ENCODE measurements at places on chromosomes 1 and 21.

- DNase-seq: no peak
Measured at GRCh38 chr1:168811176-168811575, 82.2 kb upstream of the DPT start.

DNA sequence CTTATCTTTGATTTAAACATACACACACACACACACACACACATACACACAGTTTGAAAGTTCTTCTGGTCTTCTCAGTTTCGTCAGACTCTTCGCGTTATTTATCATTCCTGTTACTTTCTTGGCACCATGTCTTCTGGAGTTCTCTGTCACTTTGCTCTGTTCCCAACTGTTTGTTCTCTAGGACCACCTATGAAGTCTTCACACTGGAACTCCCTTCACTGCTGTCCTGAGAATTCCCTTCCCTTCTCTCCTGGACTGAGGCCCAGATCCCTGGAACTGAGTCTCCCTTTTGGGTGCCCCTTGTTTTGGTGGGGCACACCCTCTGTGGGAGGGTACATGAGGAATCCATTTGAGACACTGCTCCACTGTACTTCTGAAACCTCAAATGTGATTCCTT lies 30.5 kb downstream of the ALG14 start:
- no peak for DNase-seq

- no peak for DNase-seq
Measured at GRCh38 chr1:23989263-23989662, 9.1 kb upstream of the SRSF10 start.

DNA sequence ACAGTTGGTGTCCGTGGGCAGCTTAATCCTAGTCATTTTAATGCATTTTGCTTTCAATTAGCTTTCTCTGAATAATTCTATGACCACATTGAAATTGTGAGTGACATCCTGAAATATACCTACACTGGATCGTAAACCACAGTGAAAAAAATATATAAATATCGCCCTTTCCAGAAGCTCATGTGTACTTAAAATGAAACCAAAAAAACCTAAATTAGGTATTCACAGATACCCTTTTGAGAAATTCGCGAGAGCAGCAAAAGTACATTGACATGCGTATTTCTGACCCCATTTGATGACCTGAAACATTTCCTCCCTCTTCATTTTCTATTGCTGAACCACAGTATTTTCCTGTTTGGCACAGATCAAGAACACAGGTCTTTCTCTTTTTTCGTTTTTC lies 253.8 kb downstream of the LTN1 start:
- DNase-seq: no peak

DNA sequence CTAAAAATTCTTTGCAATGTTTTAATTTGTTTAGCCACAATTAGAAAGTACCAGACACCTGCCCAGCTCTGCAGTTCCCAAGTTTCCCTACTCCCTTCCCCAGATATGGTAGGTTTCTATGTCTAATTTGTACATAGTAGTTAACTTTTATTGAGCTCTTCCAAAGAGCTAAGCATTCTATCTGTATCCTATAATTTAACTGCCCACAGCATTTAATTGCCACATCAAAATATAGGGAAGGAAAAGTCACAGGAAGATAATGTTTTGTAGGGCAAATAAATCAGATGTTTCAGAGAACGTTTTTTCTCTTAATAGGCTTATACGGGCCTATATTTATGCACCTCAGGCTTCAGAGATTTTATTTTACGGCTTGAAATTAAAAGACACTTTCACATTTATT lies 15.7 kb upstream of the FMO3 start:
- no peak for DNase-seq

DNA sequence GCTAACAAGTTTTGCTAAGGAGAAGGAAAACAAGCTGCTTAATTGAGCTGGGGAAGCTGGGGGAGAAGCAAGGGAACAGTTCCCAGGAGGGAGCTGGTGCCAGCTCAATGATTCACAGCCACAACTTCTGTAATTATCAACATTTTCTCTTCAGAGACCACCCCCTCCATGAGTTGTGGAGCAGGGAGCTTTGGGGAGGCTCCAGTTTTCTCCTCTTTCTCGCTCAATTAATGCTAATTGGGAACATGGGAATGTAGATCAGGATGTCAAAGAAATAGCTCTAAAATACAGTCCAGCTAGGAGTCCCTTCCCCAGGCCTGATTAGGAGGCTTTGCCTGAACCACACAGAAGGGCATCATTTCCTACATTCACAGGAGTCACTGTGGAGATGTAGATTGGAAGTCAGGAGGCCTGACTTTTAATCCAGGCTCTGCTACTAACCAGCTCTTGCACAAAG lies 12.1 kb upstream of the MNDA start:
- DNase-seq: no peak

DNA sequence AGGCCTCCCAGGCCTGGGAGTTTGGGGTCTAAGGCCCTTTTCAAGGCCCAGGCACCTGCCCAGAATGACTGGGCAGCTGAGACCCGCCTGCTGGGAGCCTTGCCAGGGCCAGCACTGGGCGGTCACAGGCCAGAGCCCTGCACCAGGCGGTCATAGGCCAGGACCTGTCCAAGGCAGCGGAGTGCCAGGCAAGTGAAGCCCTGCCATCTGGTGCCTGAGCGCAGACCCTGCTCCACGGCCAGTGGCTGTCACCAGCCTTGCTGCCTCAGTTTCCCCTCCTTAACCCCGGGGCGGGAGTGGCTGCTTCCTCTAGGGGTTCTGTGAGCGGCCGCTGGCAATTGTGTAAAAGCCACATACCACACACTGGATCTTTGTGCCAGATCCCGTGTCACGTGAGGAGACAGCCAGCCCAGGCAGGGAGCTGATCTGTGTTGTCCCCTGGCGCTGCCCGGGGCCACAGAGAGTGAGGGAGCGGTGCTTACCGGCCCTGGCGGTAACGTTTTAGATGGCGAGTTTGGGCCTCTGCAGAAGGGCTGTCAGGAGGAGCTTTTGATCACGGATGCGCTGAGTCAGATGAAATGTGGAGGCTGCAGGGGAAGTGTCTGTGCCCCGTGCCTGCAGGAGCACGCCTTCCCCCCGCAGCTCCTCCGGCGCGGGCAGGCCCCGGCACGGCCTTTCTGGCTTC lies 4.6 kb downstream of the COL18A1 start:
- DNase-seq: no peak

GRCh38 chr1:15360700-15361099 lies 49.0 kb upstream of the EFHD2 start:
- DNase-seq: no peak

GRCh38 chr1:79042117-79042516 lies 35.6 kb upstream of the ADGRL4 start:
- DNase-seq: no peak

DNA sequence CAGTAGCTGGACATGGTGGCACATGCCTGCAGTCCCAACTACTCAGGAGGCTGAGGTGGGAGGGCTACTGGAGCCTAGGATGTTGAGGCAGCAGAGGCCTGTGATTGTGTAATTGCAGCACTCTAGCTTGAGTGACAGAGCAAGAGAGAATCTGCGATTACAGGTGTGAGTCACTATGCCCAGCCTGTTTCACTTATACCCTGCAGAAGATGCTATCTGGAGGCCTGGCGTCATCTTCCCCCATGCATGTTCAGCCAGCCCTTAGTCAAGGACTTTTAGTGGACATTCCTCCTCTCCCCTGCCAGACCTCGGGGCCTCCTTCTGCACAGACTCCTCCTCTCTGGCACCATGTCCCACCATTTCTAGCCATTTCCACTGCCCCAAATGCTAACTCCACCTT lies 36.3 kb upstream of the RCC2 start:
- DNase-seq: no peak

GRCh38 chr1:246267896-246268295 lies 239.2 kb downstream of the SMYD3 start:
- no peak for DNase-seq

- DNase-seq: no peak
Measured at GRCh38 chr1:20125100-20125499, 5.8 kb upstream of the PLA2G2D start.

- DNase-seq: peak; percentile 95
Measured at GRCh38 chr1:202010180-202011015, at the start of gene ELF3. TSS of gene ELF3 (plus strand) at chr1:202010587. CDS start at chr1:202011137, 550 bp downstream.

GRCh38 chr1:4086921-4087320 lies 186.8 kb upstream of the C1orf174 start:
- DNase-seq: no peak

GRCh38 chr1:110048923-110049601 lies 14.6 kb downstream of the STRIP1 start:
- DNase-seq: no peak

DNA sequence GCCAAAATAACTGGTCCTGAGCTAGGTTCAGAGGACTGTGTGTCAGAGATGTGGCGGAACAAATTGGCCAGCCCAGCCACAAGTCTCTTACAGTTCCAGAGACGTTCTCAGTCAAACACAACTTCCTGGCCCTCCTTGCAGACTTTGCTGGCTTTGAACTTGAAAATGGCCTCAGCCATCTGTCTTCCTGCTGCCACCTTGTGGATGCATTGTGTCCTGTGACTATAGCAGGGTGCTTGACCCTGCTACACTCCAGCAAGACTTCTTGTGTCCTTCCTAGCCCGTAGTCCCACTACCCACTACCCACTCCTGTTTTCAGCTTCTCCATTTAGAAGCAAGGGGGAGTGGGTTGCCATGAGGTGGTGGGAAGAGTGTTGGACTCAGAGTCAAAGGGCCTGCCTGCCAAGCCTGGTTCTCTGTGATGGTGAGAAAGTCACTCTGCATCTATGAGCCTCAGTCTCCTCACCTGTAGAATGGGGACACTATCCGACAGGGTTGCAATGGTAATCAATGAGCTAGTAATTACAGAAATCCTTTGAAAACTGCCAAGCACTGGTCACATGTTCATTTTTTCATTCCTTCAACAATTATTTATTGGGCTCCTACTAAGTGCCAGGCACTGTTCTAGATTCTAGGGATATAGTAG lies 109.9 kb downstream of the IGSF21 start:
- no peak for DNase-seq
